ENCODE measurements at places on chromosomes 4 and X. TPM values are rescaled to one million over a fixed set of nuclear protein-coding genes. Genes with fewer than 3 reads are reported as not detected.

DNA sequence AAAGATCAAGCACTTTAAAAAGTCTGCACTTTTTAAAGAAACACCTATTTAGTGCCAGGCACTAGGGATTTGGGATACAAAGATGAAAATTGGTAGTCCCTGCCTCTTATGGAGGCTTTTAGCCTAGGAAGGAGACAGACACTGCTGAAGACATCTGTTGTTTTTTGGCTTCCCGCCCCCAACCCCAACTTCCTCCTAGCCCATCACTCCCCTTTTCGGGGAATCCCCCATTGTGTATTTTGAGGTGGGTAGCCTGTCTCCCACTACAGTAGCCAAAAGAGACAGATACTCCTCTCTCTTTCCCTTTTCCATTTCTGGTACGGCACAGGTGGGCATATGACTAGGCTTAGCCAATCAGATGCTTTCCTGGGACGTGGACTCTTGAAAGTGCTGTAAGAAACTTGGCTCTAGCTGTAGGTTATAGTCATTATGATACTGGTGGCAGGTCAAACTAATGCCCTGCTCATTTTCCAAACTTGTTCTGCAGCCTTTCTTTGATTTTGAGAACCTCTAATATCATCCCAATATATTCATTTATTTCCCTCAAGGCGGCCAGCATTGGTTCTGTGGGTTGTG, 194.6 kb upstream of the RBPJ start:
- H3K36me3 ChIP-seq, result no peaks in the 10 kb centered on the region
- no peak overlapping the region for H3K4me3 ChIP-seq
- no peaks in the 10 kb centered on the region for H3K27me3 ChIP-seq
- H3K4me1 ChIP-seq, result no peaks in the 10 kb centered on the region
- no peak overlapping the region for H3K27ac ChIP-seq
- no peak for DNase-seq

DNA sequence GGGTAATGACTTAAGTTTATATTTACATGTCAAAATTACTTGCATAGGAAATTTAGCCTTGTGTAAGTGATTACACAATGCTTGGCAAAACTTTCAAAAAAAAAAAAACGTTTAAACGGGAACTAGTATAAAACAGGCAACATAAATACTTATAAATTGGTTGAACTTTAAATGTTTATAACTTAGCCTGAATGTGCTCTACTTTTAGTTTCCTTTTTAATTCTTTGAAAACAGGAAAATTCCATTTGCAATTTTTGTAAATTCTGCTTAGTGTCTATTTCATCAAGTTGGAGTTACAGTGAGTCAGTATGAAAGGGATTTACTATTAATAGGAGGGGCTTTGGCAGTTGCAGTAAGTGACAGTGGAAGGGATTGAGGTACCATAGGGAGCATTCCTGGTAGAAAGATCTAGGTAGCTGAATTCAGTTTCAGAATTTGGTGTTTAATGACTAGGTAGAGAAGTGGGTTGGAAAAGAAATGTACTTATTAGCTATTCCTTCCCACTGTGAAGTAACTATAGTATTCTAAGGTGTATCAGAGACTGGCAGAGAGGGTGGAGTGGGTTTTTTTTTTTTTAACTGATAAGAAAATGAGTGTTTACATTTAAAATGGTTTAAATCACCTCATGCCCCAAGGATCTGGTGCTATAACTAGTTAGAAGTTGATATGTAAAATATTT, 2.8 kb downstream of the STAG2 start:
- H3K36me3 ChIP-seq, result no peaks in the 10 kb centered on the region
- H3K27ac ChIP-seq, result no peak overlapping the region
- H3K27me3 ChIP-seq, result no peaks in the 10 kb centered on the region
- DNase-seq, result no peak

- H3K27ac ChIP-seq, result no peak overlapping the region
- H3K27me3 ChIP-seq, result no peaks in the 10 kb centered on the region
- no peaks in the 10 kb centered on the region for H3K4me1 ChIP-seq
- no peak for DNase-seq
- H3K4me3 ChIP-seq, result no peak overlapping the region
Measured at GRCh38 chr4:180234730-180235129, 2008.5 kb upstream of the TENM3 start.

The BMX gene
- total RNA-seq, result 3.7 TPM

DNA sequence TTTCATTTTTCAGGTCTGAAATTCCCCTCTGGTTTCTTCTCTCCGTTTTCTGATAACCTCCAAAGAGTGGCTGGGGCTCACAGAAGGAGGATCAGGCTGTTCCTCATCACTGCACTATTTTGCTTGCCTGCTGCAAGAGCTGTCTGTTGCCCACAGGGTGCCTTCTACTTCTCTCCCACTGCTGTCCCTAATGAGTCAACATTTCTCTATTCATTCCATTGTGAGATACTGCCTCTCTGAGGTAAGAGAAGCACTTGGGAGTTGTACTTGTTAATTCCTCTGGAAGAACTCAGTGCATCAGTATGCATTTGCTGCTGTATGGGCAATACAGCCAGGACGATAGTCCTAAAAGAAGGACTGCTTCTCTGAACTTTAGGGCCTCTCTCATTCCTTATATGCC, 34.8 kb downstream of the CT47B1 start:
- H3K4me1 ChIP-seq, result no peaks in the 10 kb centered on the region
- no peak overlapping the region for H3K4me3 ChIP-seq
- no peak for DNase-seq
- H3K36me3 ChIP-seq, result no peaks in the 10 kb centered on the region
- no peak overlapping the region for H3K27ac ChIP-seq
- H3K27me3 ChIP-seq, result no peaks in the 10 kb centered on the region

DNA sequence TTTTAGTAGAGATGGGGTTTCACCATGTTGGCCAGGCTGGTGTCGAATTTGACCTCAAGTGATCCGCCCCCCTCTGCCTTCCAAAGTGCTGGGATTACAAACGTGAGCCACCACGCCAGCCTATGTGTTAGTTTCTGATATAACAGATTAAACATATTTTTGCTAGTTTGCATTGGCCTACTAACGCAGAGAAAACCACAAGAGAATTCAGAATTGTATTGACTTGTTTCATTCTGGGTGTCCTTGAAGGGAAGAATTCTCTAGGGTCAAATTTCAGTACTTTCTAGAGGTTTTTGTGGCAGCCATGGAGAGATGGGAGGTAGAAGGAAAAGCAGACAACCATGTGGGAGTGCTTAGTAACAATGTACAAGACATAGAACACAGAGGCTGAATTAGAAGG, 46.1 kb upstream of the BMPR1B start:
- no peaks in the 10 kb centered on the region for H3K36me3 ChIP-seq
- H3K27ac ChIP-seq, result no peak overlapping the region
- H3K4me1 ChIP-seq, result no peaks in the 10 kb centered on the region
- no peak overlapping the region for H3K4me3 ChIP-seq
- no peaks in the 10 kb centered on the region for H3K27me3 ChIP-seq
- no peak for DNase-seq

The GAGE12G gene
- total RNA-seq, result not detected

- no peak overlapping the region for H3K4me3 ChIP-seq
- no peaks in the 10 kb centered on the region for H3K4me1 ChIP-seq
- no peak for DNase-seq
- H3K27ac ChIP-seq, result no peak overlapping the region
- H3K27me3 ChIP-seq, result no peaks in the 10 kb centered on the region
Measured at GRCh38 chr4:171875291-171875690, 62.1 kb downstream of the GALNTL6 start.

GRCh38 chrX:70324326-70324725, 34.4 kb downstream of the KIF4A start:
- H3K27ac ChIP-seq, result no peak overlapping the region
- no peak overlapping the region for H3K4me3 ChIP-seq
- DNase-seq, result no peak
- no peaks in the 10 kb centered on the region for H3K4me1 ChIP-seq
- H3K36me3 ChIP-seq, result no peaks in the 10 kb centered on the region
- H3K27me3 ChIP-seq, result no peaks in the 10 kb centered on the region

The TBC1D9 gene
- total RNA-seq, result 28.8 TPM

The ZCCHC12 gene
- total RNA-seq, result 0.15 TPM

DNA sequence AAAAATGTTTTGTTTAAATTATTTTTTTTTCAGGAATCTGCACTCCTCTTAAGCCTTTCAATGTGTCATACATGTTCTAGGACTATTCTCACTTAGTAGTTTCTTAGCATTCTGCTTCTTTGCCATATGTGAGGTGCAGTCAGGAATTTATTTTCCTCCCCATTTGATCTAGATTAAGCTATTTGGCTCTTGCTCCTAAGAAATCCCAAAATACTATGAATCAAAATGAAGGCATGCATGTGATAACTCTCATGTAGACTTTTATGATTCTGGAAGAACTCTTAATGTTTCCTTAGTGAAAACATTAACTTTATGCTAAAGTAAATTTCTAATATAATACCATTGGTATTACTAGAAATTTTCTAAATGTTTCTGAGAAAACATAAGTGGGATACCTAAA, 664.5 kb downstream of the RAPGEF2 start:
- no peaks in the 10 kb centered on the region for H3K4me1 ChIP-seq
- H3K27ac ChIP-seq, result no peak overlapping the region
- H3K36me3 ChIP-seq, result no peaks in the 10 kb centered on the region
- no peak for DNase-seq
- no peaks in the 10 kb centered on the region for H3K27me3 ChIP-seq

- H3K27me3 ChIP-seq, result no peaks in the 10 kb centered on the region
- peaks cover 5% of the 10 kb centered on the region for H3K36me3 ChIP-seq
- H3K4me3 ChIP-seq, result no peak overlapping the region
- peaks cover 3% of the 10 kb centered on the region for H3K4me1 ChIP-seq
Measured at GRCh38 chrX:13719192-13719856, 15.1 kb downstream of the TRAPPC2 start.

- H3K27ac ChIP-seq, result no peak overlapping the region
- H3K36me3 ChIP-seq, result no peaks in the 10 kb centered on the region
- H3K27me3 ChIP-seq, result no peaks in the 10 kb centered on the region
- no peaks in the 10 kb centered on the region for H3K4me1 ChIP-seq
- H3K4me3 ChIP-seq, result no peak overlapping the region
Measured at GRCh38 chr4:61922766-61923165, 722.6 kb downstream of the ADGRL3 start.

The DDX53 gene
- not detected for total RNA-seq

GRCh38 chr4:21726255-21726815, 222.2 kb downstream of the KCNIP4 start:
- no peaks in the 10 kb centered on the region for H3K4me1 ChIP-seq
- no peaks in the 10 kb centered on the region for H3K27me3 ChIP-seq
- H3K36me3 ChIP-seq, result no peaks in the 10 kb centered on the region

- no peaks in the 10 kb centered on the region for H3K4me1 ChIP-seq
- DNase-seq, result no peak
- H3K4me3 ChIP-seq, result no peak overlapping the region
- no peak overlapping the region for H3K27ac ChIP-seq
- no peaks in the 10 kb centered on the region for H3K27me3 ChIP-seq
Measured at GRCh38 chrX:145825896-145826295, 8.3 kb downstream of the SLITRK2 start.

- H3K4me1 ChIP-seq, result no peaks in the 10 kb centered on the region
- no peaks in the 10 kb centered on the region for H3K36me3 ChIP-seq
- no peak overlapping the region for H3K4me3 ChIP-seq
Measured at GRCh38 chr4:130479674-130480073, 1383.7 kb downstream of the C4orf33 start.

DNA sequence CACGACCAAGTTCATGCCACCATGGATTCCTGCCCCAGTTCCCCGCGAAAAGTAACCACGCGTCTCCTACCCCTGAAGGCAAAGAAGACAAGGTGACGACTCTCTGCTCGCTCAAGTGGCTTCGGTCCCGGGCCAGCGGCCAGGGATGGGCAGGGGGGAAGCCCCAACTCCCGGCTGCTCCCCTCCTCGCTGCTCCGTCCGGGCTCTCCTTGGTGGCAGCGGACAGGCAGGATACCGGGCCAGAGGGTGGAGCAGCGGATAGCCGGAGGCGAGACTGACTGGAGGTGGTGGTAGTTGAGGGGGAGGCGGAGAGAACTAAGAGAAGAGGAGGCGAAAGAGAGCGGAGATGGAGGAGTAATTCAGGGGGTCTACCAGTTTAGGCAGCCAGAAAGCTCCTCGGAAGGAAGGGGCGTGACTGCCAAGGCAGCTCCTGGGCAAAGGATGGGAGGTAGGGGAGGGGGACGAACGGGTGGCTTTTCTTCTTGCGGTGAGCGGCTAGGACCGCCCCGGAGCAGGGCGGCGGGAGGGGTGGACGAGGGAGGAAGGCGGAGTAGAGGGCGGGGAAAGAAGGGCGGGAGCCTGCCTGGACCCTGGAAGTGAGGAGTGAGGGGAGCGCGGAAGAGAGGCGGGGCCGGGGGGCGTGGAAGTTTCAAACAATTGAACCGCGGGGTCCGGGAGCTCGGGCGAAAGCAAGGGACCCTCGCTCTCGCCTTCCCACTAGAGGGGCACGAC, at the start of gene AMOT:
TSS of gene AMOT (minus strand) at position 450 of the 732 bp plus-strand sequence. CDS start 17,705 bp downstream, outside the sequence.
- no peaks in the 10 kb centered on the region for H3K27me3 ChIP-seq
- peak within 1 kb of the TSS; percentile 64 for H3K27ac ChIP-seq
- no peaks in the 10 kb centered on the region for H3K36me3 ChIP-seq
- no peaks in the 10 kb centered on the region for H3K4me1 ChIP-seq
- peak; percentile 88 for DNase-seq

The SSX4B gene
- not detected for total RNA-seq
